SIG-M5 (cell line): ENCODE measurements at places on chromosomes 3 and 15.

GRCh38 chr3:197734667-197735318 lies 1.9 kb downstream of the RUBCN start:
- no peak for DNase-seq

GRCh38 chr3:126049289-126050049 lies 34.5 kb downstream of the SLC41A3 start:
- no peak for DNase-seq

- no peak for DNase-seq
These were observed 37.5 kb upstream of the CHST2 start for GRCh38 chr3:143081844-143082778.

- no peak for DNase-seq
These were observed 25.1 kb downstream of the SHISA5 start for GRCh38 chr3:48478626-48479555.

- no peak for DNase-seq
These were observed 51.6 kb upstream of the SMAD6 start for GRCh38 chr15:66650433-66650832.

- DNase-seq = no peak
These were observed 33.4 kb downstream of the CLDN1 start for GRCh38 chr3:190288836-190289235.

DNA sequence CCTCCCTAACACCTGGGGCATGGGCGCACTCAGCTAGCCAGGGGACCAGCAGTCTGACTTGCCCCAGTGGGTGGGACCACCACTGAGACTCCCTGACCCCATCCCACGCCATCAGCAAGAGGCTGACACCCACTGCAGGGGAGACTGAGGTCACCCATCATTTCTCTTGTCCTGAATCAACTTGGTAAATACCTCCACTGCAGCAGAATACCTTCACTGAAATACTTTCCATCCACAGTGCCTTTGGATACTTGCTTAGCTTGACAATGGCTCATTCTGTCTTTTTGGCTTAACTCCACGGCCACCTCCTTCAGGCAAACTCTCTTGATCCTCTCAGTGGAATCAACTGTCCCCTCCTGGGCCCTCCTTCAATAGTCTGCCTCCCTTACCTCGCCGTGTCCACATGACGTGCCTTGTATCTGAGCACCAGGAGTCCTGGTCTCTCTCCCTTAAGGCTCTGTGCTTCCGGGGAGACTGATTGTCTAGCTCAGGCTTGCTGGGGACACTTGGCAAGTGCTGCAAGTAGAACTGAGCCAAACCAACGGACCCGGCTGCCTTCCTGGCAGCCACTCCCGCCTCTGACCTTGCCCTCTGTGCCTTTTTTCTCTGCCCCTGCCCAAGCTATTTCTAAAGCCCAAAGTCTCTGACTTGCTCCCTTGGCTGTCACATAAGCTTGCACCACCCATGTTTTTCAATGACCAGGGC lies 119.1 kb downstream of the ADCY5 start:
- DNase-seq = no peak

DNA sequence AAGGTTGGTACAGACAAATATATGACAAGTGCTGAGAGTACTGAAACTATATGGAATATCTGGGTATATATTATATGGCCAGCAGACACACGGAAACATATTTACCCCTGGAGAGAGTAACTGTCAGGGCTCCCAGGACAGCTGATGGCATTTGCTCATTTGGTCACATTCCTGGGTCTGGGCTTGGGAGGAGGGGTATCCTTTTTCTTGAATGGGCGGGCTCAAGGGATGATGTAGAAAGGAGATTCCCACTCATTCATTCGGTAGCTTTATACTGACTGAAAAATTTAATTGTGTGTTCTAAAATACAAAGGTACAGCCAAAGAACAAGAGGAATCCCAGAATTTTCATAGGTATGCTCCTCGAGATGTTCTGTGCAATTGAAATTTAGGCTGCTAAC lies 131.0 kb downstream of the KCNAB1 start:
- DNase-seq = no peak
